ENCODE measurements at places on chromosomes 7 and 10.

DNA sequence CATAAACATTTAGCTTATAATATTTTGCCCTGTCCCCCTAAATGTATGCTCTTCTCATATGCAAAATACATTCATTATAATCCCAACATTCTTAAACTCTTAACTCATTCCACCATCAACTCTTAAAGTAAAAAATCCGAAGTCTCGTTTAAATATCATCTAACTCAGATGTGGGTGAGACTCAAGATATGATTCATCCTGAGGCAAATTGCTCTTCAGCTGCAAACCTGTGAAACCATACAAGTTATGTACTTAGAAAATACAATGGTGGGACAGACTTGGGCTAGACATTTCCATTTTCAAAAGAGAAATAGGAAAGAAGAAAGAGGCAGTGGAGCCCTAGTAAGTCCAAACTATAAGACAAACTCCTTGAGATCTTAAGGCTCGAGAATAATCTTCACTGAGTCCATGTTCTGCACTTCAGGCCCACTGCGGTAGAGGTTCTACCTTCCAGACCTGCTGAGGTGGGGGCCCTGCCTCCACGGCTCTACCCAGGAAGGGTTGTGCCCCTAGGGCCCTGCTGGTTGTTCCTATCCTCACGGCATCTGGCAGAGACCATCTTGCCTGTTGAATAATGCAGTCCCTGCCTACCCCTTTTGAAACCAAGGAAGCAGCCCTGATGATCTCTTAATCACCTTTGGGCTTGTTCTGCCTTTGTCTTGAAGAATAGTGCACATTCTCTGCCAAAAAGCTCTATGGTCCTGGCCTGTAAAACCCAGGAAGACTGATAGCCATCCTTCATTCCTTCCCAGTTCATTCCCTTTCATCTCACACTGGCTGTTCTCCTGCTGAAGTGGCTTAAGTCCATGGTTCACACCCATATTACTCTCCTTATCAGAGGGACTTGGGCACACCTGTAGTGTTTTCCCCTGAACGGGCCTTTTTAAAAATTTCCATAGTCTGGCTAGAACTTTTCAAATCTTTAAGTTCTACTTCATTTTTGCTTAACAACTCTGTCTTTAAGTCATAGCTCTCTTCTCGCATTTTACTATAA is 37.3 kb downstream of the INPP5F start:
- DNase-seq, result no peak

GRCh38 chr10:131183546-131184045 is 127.9 kb downstream of the TCERG1L start:
- DNase-seq, result no peak

DNA sequence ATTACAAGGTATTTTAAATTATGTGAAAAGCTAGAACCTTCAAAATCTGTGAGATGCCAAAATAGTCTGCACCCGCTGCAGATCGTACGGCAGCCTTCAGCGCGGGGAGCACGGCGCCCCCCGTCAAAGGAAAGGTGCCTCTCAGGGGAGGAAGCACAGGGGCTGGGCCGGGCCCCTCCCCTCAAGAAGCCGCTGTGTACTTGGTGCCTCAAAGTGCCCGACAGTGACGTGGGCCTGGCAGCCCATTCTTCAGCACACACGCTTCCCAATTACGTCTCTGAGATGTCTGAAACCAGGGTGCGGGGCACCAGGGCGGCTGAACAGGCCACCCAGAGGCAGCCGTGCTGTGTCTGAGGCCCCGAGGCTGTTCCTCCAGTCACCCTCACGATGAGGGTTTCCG is 116.1 kb downstream of the INPP5A start:
- DNase-seq, result no peak

- DNase-seq, result no peak
These were observed 154.4 kb upstream of the MKLN1 start for GRCh38 chr7:131173145-131173890.

- DNase-seq, result no peak
These were observed 670.6 kb downstream of the SUGCT start for GRCh38 chr7:40805361-40805760.

- DNase-seq, result peak; percentile 10
These were observed 35.3 kb upstream of the BET1 start for GRCh38 chr7:94039368-94040035.

- peak; percentile 93 for DNase-seq
These were observed 11.4 kb downstream of the NPVF start for GRCh38 chr7:25216837-25217236.

GRCh38 chr7:44380189-44380830 is 54.9 kb upstream of the CAMK2B start:
- DNase-seq, result no peak

- peak; percentile 51 for DNase-seq
These were observed at the start of gene HTR7 for GRCh38 chr10:90857635-90858460. HTR7 (minus strand) TSS chr10:90858039; CDS start chr10:90857671, 368 bp downstream.

GRCh38 chr10:74730246-74730645 is 96.2 kb upstream of the KAT6B start:
- DNase-seq, result no peak

GRCh38 chr10:76119515-76119914 is 688.1 kb downstream of the LRMDA start:
- DNase-seq, result no peak

Measured in spinal cord (tissue), 10 donors.